DMS 273 treated with DMSO at 0.1 percent for 48 hours (cell line): ENCODE measurements at places on chromosomes 5 and 9.

- no peak for DNase-seq
Observed at GRCh38 chr9:84997472-84997871, 327.9 kb downstream of the NTRK2 start.

GRCh38 chr9:88835772-88836171 lies 155.5 kb upstream of the S1PR3 start:
- DNase-seq = no peak

- DNase-seq = no peak
Observed at GRCh38 chr9:71431931-71432330, 310.5 kb upstream of the TRPM3 start.

- no peak for DNase-seq
Observed at GRCh38 chr5:83530193-83530592, 58.6 kb downstream of the VCAN start.

- peak; percentile 30 for DNase-seq
Observed at GRCh38 chr5:142637871-142638270, 48.0 kb downstream of the FGF1 start.

GRCh38 chr5:8436924-8437323 lies 568.0 kb downstream of the MTRR start:
- DNase-seq = no peak

DNA sequence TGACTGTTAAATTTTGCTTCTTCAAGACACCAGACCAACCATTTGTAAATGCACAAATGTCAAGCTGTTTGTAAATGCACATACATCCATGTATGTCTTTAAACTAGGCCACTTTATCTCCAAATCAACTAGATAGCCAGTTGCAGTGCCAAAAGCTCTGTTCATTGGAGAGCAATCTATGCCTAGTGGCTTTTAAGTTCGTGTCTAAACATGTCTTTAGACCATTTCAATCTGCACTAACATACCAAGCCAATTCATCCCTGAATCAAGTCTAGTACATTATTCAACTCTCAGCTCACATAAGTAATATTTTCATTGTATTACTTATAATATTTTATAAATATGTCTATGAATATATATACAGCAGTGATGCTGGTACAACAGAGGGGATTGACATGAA lies 985.9 kb downstream of the CDH18 start:
- DNase-seq = peak; percentile 91

GRCh38 chr5:137613554-137614265 lies 114.6 kb upstream of the SPOCK1 start:
- no peak for DNase-seq

DNA sequence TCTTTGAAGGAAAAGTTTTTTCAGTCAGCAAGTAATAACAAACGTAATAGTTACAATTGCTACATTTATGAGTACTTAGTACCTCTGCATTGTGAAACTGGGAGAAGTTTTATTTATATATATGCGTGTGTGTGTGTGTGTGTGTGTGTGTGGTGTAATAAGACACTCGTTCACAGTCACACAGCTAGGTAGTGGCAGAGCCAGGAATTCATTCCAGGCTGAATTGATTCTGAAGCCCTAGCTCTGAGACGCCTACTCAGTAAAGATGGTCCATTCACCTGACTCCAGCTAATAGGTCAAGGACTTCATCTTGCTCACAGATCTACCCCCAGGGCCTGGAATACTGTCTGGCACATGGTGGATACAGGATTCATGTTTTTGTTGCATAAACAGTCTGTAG lies 13.6 kb upstream of the CAST start:
- no peak for DNase-seq

- no peak for DNase-seq
Observed at GRCh38 chr9:6855860-6856259, 98.1 kb downstream of the KDM4C start.

DNA sequence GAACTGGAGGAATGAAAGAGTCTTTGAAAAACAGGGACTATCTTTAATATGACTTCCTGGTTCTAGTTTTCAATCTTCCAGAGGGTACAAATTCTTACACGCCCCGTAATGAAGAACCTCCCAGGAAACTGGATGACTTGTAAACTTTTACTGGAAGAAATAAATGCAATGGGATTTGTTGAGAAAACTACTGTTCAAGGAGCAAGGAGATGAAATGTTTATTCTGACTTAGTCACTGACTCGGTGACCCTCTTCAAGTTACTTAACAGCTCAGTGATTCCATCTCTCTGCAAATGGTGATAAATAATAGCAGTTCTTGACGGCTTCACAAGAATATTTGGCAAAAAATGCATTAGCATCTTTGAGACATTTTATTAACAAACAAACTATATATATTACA lies 858.6 kb downstream of the PTPRD start:
- DNase-seq = no peak

- no peak for DNase-seq
Observed at GRCh38 chr5:137286025-137286610, 213.0 kb downstream of the SPOCK1 start.

GRCh38 chr5:141814064-141814964 lies 63.9 kb downstream of the PCDH1 start:
- DNase-seq = no peak

GRCh38 chr5:95100551-95100950 lies 184.3 kb downstream of the MCTP1 start:
- DNase-seq = no peak

DNA sequence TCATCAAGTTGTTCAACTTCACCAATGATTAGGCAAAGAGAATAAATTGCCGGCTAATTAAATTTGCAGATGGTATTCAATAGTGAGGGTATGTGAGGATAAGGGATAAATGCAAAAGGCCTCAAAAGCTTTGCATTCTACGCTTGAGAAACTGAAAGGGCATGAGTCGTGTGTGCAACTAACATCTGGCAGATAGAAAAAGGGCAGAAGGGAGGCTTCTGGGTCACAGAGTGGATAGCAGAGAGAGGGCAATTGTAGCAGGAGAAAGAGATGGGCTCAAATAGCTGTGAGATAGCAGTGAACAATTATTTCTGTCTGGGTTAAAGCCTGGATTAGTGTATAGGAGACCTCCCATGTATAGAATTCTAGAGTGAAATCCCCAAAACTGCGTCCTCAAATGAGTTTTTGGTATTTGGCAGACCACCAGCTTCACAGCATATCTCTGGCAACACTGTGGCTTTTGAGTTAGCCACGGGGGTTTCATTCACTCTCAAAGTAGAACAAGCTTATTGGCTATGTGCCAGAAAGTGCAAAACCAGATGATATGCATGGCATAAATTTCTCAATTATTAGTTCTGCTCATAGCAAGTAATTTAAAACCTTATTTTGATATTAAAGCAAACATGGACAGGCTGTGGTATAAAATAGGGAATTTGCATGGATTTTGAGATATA lies 586.3 kb downstream of the BRINP1 start:
- DNase-seq = no peak

GRCh38 chr5:10308844-10309243 lies 1.1 kb upstream of the CMBL start:
- no peak for DNase-seq

- DNase-seq = no peak
Observed at GRCh38 chr9:70832492-70832891, 288.9 kb downstream of the TRPM3 start.

- no peak for DNase-seq
Observed at GRCh38 chr5:115423541-115423940, 121.0 kb downstream of the FEM1C start.

GRCh38 chr5:137735555-137736284 lies at the start of gene KLHL3:
Gene KLHL3, minus strand, starts transcription at chr5:137736089. Its CDS starts 443 bp downstream, at chr5:137735646.
- DNase-seq = peak; percentile 20

DNA sequence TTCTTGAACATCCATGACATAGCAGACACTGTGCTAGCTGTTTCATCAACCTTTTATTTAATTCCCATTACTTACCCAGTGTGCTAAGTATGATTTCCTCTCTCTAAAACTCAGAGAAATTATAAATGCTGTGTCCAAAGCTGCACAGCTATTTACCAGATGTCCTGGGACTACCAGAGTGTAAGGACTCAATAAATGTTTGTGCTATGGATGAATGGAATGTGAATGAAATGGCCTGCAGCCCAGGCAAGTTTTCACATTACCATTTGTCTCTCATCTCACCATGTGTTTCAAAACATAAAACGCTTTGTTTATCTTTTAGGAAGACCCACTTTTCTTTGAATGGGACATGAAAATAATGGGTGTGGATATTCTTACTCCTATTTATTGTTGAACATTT lies 96.2 kb downstream of the ARHGEF28 start:
- no peak for DNase-seq

- no peak for DNase-seq
Observed at GRCh38 chr5:15852217-15852616, 327.4 kb downstream of the MARCHF11 start.

DNA sequence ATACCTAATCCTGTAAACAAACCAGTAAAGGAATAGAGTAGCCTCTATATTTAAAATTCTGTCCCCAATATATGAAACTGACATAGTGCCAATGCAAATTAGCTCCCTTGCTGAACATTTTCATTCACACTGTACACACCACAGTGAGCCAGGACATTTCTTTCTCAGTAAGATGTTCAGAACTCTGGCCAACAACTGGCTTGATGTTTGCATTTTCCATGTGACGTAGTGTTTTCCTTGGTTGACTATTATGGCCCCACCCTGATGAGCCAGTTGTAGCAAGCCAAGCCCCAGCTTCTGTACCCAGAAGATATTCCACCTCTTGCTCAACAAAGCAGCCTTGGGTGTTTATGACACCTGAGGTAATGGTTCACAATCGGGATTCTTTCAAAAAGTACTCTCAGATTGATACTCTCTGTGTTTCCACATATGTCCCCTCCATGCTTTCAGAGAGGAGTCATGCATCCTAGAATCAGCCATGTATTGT lies 17.7 kb upstream of the ANXA1 start:
- DNase-seq = no peak

DNA sequence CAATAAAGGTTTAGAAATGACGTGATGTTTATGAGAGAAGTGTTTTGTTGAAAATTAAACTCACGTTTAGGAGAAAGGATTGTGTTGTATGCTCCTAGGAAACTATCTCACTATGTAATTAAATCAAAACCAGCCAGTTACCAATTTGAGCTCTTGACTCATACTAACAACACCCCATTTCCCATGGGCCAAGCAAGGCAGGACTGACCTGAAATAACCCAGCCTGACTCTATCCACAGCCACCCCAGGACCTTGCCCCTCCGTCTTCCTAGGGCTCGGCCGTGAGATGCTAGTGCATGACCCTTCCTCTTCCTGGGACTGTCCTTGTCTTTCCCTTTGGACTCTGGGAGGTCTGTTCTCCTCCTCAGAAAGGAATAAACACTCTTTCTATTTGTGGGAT lies 16.4 kb downstream of the TLR4 start:
- no peak for DNase-seq

DNA sequence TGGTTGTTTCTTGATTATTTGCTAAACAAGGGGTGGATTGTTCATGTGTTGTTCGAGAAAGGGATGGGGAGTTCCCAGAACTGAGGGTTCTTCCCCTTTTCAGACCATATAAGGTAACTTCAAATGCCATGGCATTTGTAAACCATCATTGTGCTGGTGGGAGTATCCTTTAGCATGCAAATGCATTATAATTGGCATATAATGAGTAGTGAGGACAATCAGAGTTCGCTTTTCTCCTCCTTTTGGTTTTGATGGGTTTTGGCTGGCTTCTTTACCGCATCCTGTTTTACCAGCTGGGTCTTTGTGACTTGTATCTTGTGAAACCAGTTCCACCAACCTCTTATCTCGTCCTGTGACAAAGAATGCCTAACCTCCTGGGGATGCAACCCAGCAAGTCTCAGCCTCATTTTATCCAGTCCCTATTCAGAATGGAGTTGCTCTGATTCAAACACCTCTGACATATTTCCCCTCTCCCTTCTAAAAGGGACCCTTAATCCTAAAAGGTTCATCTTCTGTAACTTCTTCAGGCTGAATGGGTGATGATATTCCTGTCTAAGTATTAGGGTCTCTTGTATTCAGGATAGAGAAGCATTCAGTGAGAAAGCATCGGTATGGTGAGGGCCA lies 8.7 kb upstream of the FBN2 start:
- DNase-seq = no peak

- no peak for DNase-seq
Observed at GRCh38 chr5:112257976-112258375, 161.1 kb downstream of the EPB41L4A start.

- no peak for DNase-seq
Observed at GRCh38 chr5:16669776-16670175, 53.0 kb upstream of the RETREG1 start.

GRCh38 chr9:107862881-107863280 lies 373.3 kb upstream of the KLF4 start:
- DNase-seq = no peak

DNA sequence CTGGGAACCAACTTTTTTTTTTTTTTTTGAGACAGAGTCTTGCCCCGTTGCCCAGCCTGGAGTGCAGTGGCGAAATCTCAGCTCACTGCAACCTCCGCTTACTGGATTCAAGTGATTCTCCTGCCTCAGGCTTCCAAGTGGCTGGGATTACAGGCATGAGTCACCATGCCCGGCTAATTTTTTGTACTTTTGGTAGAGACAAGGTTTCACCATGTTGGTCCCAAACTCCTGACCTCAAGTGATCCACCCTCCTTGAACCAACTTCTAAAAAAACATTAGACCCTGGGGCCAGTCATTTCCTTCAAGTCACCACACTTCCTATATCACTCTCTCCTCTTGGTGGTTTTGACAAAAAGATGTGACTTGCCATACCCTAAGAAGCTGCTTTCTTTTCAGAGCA lies 10.9 kb upstream of the SHROOM1 start:
- DNase-seq = no peak

GRCh38 chr5:137220523-137220927 lies 278.6 kb downstream of the SPOCK1 start:
- peak; percentile 9 for DNase-seq

GRCh38 chr9:73174330-73174980 lies 22.8 kb downstream of the ANXA1 start:
- DNase-seq = no peak

GRCh38 chr5:84257061-84257460 lies 127.6 kb downstream of the EDIL3 start:
- no peak for DNase-seq

DNA sequence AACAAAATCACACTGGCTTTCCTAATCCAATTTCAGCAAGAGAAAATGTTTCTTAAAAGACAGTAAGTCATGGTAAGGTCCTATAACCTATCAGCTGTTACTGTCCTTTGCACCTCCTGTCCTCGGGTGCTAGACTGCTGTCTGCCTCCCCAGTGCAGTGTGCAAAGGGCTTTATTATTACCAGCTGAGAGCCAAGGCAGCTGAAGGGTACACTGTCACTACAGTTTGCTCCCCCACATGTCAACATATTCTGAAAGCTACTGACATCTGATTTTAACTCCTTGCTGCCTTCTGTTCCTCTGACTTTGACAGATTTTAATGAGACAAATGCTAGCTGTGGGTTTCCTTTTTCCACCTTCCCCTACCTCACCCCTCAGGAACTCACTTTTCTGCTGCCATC lies 389.4 kb upstream of the SLC24A2 start:
- no peak for DNase-seq

- DNase-seq = no peak
Observed at GRCh38 chr9:114231719-114232449, 76.5 kb downstream of the COL27A1 start.

- no peak for DNase-seq
Observed at GRCh38 chr9:131448818-131449217, 53.9 kb upstream of the POMT1 start.
